ENCODE measurements at places on chromosomes 12 and 14. TPM values are rescaled to one million over a fixed set of nuclear protein-coding genes. Genes with fewer than 3 reads are reported as not detected.
A peak's percentile ranks its signal among the peaks of the same experiment; 100 is the strongest.

GRCh38 chr14:100328495-100329163 is 5.5 kb downstream of the SLC25A47 start:
- no peak for DNase-seq
- H3K27ac ChIP-seq = no peak overlapping the region
- no peaks in the 10 kb centered on the region for H3K4me1 ChIP-seq
- H3K27me3 ChIP-seq = no peaks in the 10 kb centered on the region
- H3K4me3 ChIP-seq = no peak overlapping the region

DNA sequence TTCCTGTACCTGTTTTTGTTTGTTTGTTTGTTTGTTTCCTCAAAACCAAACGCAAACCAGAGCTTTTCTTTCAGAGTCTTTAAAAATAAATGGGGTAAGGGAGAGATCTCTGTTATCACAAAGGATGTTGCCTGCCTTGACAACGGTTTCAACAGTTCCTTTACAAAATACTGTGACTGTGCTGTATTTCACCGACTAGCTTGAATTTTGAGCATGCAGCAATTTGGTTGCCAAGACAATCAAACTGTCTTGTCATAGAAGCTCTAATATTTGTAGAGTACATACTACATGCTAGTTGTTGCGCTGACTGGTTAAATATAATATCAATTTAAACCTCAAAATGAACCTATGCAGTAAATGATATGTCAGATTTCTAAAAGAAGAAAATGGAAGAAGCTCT is 22.4 kb upstream of the TCP11L2 start:
- no peak for DNase-seq
- no peaks in the 10 kb centered on the region for H3K27me3 ChIP-seq
- no peaks in the 10 kb centered on the region for H3K36me3 ChIP-seq
- H3K4me3 ChIP-seq = no peak overlapping the region
- peaks cover 8% of the 10 kb centered on the region for H3K4me1 ChIP-seq

DNA sequence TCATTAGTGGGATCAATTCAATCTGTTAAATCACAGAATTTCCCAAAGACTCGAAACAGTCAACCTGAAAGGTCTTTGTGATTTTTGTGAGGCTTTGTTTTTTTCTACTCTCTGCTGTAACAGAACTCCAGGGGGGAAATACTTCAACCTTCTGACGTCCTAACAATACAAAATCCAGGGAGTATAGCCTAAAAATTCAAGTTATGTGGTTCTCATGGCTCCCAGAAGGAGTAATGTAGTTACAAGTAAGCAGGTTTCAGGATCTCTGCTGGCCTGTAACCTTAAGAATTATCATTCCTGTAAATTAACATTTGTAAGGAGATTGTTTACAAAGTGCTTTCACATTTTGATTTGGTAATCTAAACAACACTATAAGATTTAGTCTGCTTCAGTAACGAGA is 39.9 kb downstream of the VEZT start:
- H3K36me3 ChIP-seq = peaks cover 27% of the 10 kb centered on the region
- no peak for DNase-seq
- H3K4me1 ChIP-seq = no peaks in the 10 kb centered on the region
- H3K27ac ChIP-seq = no peak overlapping the region
- H3K27me3 ChIP-seq = no peaks in the 10 kb centered on the region

RIPK3 gene
- total RNA-seq = 6.4 TPM

DNA sequence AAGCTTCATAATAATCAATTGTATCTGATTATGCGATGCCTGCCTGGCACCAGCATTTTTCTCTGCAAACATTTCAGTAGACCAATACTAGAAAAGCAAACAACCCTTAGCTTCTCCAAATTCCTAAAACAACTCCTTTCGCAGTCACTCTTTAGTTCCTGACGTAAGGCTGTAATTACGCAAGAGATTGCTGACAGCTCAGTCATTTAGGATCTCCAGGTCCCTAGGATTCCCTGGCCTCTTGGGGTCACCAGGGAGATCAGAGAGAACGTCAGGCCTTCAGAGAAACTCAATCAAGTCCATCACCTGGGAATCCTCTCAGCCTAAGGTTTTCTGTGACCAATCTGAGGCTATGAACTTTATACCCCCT is 390.6 kb downstream of the PAWR start:
- H3K27ac ChIP-seq = no peak overlapping the region
- DNase-seq = peak; percentile 62
- H3K4me1 ChIP-seq = no peaks in the 10 kb centered on the region
- no peak overlapping the region for H3K4me3 ChIP-seq

DNA sequence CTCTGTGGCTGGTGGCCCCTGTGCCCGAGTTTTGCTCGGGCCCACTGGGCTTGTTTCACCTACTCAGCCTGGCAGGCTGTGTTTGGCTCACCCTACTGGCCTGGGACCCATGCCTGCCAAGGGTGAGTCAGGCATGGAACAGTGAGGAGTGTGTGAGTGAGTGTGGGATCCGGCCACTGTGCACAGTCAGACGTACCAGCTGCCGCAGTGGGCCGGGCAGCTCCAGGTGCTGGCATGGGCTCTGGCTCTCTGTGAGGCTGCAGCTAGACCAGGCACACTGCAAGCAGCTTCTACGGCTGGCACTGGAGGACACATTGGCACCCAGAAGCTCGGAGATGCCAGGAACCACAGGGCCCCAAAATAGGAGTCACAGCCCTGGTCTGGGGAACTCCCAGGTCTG is 40.6 kb downstream of the HSD17B6 start:
- H3K27ac ChIP-seq = no peak overlapping the region
- H3K27me3 ChIP-seq = no peaks in the 10 kb centered on the region
- no peak for DNase-seq
- H3K36me3 ChIP-seq = no peaks in the 10 kb centered on the region
- no peak overlapping the region for H3K4me3 ChIP-seq
- no peaks in the 10 kb centered on the region for H3K4me1 ChIP-seq

IL31 gene
- not detected for total RNA-seq

DNA sequence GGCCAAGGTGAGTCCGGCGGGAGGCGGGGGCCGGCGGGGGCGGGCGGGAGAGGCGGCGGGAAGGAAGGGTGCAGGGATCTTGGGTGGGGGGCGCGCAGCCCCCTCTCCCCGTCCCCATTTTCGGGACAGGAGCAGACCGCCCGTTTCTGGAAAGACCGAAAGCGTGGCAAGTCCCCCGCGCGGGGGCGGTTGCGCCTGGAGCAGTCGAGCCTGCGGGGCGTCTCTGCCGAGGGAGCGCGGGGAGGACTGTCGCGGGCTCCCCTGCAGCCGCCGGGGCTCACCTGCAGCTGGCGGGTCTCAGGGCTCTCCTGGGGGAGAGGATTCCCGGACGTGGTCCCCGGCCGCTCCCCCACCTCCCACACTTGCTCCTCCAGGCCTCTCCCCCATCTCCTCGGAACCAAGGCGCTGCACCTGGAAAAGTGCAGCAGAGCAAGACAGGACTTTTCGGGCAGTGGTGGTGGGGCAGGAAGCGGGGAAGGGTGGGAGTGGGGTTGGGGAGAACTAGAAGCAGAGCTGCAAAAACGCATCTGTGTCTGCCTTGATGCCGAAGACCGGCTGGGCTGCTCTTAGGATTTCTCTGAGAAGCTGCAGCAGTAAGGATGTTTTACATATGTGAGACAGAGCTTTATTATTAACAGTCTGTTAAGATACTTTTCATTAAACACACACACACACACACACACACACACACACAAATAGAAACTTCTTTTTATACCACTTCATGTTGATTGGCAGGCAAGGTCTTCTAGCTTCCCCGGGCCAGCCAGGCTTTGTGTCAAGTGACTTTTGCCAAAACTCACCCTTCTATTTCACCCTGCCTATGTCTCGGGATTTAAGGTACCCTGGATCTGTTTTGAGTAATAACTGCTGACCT is 677 bp downstream of the C12orf75 start:
- no peak for DNase-seq
- H3K27me3 ChIP-seq = no peaks in the 10 kb centered on the region
- H3K4me1 ChIP-seq = no peaks in the 10 kb centered on the region
- no peak overlapping the region for H3K27ac ChIP-seq
- H3K4me3 ChIP-seq = no peak overlapping the region

GRCh38 chr14:68146818-68147217 is 327.2 kb downstream of the RAD51B start:
- no peaks in the 10 kb centered on the region for H3K27me3 ChIP-seq
- H3K4me1 ChIP-seq = peaks cover 37% of the 10 kb centered on the region
- H3K36me3 ChIP-seq = no peaks in the 10 kb centered on the region

DNA sequence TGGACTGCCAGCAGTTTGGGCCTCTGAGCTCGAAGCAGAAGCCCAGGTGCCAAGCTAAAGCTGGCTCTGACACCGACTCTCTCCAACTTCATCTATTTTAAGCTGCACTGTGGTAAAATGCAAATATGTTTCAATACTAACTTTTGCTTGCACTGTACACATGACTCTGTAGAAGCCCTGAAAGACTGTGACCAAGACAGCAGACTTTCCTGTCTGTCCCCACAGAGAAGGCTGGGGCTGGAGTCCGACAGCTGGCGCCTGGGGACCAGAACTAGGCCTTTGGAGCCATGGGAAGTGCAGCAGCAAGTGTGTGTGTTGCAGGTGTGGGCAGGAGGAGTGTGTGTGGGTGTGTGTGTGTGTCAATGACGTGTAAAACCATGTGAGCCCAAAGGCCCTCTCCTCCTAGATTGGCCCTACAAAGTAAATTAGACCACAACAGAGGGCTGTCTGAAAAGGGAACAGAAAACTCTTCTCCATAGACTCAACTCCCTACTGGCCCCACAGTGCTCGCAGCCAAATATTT is 16.4 kb upstream of the RAB35 start:
- H3K36me3 ChIP-seq = no peaks in the 10 kb centered on the region
- H3K4me1 ChIP-seq = no peaks in the 10 kb centered on the region
- DNase-seq = no peak

TAS2R42 gene
- not detected for total RNA-seq

TSPAN9 gene
- 9.6 TPM for total RNA-seq

Data from PC-9 (cell line).